Activated CD4-positive, alpha-beta T cell treated with anti-CD3 and anti-CD28 coated beads for 24 hours (primary cell): ENCODE measurements at places on chromosomes 7 and 10.

DNA sequence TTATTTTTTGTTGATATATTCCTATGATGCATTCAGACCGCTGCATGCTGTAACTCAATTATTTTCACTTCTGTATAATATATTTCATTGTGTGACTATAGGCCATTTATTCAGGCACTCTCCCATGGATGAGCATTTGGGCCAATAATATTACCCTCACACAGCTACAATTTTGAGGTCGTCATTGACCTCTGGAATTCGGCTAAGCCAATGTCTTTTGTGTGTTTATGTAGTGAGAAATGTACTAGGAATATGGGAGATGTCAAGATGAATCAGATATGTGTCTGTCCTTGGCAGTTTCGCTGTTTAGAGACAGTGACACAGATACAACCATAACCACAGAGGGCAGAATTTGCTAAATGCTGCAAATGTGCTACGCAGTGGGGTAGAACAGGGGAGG is 474.2 kb downstream of the ADRA2A start:
- no peak for DNase-seq

GRCh38 chr10:22333167-22333974 is 11.9 kb upstream of the SPAG6 start:
- DNase-seq, result no peak

DNA sequence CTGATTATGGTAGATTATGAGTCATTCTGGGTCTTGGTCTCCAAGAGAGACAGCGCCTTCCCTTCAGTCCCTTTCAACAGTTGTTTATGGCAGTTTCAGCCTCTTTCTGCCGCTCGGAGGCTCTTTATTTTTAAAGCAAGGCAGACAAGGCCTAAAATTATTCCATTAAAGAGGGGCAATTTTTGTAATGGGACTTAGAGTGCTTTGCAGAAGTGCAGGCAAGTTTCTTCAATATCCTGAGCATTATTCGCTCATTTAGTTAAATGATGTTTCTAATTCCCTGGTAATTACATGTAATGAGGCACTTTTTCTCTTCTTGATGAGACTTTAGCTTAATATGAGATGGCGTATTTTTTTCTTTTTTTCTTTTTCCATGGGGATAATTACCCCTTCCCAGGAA is 33.6 kb downstream of the BUB3 start:
- no peak for DNase-seq

DNA sequence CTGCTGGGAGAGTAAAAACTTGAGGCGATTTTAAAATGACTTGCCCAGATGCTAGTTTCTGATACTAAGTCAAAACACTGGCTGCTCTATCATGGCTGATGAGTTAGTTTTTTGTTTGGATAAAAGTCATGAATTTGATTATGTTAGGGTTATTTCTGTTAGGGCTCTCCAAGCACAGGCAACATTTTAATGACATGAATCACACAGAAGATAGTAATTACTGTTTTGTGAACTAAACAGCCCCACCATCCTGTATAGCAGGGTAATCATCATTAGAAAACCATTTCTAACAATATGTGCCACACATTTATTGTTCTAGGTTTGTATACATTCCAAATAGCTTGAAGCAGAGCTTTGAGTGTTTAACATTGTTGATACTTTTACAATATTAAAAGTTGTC is 750.3 kb downstream of the ANKRD7 start:
- DNase-seq, result no peak

DNA sequence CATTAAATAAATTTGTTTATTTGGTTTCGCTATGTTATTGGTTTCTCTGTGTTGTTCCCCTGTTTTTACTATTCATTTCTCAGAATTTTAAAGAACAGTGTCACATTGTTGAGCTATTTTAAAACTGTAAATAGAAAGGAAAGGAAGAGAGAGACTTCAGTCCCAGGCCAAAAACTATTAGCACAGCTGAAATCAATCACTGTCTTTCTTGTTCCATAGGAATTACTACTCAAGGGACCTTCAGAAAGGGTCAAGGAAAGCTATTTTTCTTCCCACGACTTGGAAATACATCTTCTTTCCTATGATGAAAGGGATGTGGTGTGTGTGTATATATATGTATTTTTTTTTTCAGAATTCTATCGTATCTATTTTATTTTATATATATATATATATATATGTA is 29.0 kb upstream of the GNAT3 start:
- no peak for DNase-seq

GRCh38 chr7:112132051-112132694 is 74.0 kb downstream of the DOCK4 start:
- no peak for DNase-seq

- DNase-seq, result no peak
Observed at GRCh38 chr10:91541481-91541880, 91.4 kb downstream of the PPP1R3C start.

DNA sequence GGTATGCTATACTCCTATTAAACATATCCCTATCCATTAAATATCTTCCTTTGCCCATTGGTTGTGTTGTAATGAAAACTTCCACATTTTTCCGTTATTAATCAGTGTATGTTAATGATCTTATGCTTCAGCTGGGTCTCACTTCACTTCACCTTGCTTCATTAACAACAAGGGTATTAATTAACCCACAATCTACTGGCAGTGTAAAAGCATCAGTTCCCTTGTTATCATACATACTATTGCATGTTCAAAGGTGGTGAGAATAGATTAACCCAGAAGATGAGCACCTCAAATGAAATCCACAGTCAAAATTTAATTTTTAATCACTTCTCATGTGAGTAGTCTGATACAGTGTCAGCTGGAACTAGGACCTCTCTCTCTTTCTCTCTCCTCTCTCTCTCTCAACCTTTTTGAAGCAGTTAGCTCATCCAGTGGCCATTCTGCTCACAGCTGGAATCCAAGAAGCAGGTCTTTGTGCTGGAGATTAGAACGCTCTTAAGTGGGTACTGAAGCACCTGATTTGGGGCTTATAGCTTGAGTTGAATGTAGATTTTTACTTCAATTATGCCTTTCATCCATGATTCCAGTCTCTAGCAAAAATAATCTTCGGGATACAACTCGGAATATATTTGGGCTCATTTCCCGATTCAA is 172.3 kb downstream of the RAPGEF5 start:
- DNase-seq, result no peak

DNA sequence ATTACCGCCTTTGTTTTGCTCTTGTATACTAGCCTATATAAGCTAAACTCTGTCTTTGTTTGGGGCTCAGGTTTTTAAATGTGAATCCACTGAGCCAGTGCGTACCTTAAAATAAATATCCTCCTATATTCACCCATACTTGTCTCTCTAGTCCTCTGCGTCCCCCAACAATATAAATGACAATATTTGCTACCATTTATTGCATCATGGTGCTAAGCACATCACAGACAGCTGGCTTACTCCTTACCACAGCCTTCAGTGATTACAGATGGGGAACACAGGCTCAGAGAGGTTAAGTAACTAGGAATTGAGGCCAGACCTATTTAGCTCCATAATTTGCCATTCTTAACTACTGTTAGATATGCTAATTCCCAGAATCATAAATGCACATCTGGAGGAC is 3.4 kb upstream of the ADCK2 start:
- no peak for DNase-seq

DNA sequence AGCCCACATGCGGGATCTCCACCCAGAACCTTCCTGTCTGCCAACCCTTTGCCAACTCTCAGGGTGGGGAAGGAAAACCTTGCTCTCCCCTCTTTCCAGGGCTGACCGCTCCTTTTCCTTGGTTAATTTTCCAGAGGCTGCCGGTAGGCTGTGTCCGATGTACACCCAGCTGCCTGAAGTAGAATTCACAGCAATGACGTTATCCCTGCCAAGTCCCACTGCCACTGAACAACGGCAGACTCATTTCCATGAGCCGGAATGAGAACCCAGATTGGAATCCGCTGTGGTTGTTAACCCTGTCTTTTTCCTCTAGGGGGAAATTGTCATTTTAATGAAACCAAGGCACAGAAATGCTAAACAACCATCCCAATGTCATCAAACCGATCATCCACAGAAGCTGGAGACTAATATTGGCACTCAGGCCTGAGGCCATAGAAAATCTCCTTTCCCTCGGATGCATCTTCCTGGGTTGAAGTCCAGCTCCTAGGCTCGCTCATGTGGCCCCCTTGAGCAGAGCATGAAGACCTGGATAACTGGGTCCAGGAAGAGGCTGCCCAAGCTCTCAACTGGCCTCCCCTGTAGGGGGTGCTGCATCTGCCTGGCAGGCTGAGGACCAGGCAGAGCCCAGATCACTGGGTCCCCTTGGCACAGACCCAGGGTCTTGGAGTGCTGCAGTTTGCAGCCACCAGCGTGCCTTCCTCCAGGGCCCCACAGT is 30.4 kb downstream of the KLRG2 start:
- DNase-seq, result no peak

GRCh38 chr7:79471699-79472098 is 18.2 kb upstream of the MAGI2 start:
- no peak for DNase-seq

GRCh38 chr7:135562720-135563119 is 5.0 kb downstream of the NUP205 start:
- DNase-seq, result no peak

DNA sequence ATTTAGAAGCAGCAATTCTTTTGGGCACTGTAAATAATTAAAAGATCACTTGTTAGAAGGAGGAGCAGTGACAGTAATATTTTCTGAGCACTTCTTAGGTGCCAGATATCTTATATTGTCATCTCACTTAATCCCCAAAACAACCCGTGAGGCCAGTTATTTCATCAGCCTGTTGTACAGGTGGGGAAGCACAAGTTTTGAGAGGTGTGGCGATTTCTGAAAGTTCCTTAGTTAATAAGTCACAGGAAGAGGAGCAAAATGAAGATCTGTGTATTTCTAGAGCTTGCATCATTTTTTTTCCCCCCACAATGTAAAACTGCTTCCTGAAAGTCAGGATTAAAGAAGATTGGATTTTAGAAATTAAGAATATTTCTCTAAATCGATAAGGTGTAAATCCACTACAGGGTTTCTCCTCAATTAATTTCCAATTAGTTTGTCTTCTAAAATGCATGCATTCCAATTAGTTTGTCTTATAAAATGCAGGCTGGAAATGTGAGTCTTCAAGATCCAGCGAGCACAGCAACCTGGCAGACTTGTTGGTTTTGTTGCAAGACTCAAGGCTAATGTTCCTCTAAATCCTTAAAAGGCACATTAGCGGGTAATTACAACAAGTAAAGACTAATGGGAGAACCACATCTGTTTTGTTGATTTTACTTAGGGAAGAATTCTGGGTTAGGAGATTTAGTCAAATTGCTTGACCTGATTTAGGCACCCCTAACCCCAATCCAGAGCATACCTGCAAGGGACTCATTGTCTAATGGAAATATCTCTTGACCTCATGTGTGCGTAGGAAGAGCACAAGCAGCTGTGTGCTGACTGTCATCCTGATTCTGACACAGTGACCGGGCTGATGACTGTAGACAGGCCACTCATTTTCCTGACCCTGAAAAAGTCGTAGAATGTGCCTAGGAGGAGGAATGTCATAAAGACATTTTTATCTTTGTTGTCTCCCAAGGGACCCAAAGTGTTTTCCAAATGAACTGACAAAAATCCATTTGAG is 272.0 kb downstream of the BAMBI start:
- DNase-seq, result no peak

DNA sequence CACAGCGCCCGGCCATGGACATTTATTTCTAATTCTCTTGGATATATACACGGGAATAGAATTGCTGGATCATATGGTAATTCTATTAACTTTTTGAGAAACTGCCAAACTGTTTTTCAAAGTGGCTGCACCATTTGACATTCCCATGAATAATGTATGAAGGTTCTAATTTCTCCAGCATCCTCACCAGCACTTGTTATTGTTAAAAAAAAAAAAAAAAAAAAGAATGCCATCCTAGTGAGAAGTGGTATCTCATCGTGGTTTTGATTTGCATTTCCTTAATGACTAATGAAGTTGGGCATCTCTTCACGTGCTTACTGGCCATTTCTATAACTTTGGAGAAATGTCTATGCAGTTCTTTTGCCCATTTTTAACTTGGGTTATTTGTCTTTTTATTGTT is 13.5 kb downstream of the CNNM2 start:
- no peak for DNase-seq

- no peak for DNase-seq
Observed at GRCh38 chr7:5711409-5711808, 70.1 kb downstream of the RNF216 start.

- DNase-seq, result no peak
Observed at GRCh38 chr10:12631216-12631615, 281.9 kb downstream of the CAMK1D start.

DNA sequence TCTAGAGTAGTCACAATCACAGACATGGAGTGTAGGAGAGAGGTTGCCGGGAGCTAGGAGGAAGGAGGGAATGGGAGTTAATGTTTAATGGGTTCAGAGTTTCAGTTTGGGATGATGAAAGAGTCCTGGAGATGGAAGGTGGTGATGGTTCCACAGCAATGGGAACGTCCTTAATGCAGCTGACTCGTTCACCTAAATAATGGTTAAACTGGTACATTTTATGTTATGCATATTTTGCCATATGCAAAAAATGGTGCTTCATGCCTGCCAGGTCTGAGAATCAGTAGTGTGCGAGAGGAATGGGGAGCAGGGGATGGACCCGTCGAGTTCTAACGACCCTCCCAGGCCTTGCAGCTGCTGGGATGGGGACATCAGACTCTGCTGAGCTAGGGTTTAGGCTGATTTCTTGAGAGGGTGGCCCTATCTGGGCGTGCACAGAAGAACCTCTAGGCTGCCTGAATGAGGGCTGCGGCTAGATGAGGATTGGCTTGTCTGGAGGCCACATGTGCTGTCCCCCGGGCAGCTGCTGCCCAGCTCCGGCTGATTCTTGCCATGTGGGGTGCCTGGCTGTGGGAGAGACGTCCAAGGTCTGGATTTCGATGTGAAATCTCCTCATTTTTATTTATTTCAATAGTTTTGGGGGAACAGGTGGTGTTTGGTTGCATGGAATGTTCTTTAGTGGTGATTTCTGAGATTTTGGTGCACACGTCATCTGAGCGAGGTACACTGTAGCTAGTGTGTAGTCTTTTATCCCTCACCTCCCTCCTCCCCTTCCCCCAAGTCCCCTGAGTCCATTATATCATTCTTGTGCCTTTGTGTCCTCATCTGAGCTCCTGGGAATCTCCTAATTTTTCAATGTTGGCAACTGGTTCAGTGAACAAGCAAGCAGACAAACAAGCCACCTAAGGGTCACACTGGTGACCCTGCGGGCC is 116.0 kb downstream of the GRK5 start:
- no peak for DNase-seq

DNA sequence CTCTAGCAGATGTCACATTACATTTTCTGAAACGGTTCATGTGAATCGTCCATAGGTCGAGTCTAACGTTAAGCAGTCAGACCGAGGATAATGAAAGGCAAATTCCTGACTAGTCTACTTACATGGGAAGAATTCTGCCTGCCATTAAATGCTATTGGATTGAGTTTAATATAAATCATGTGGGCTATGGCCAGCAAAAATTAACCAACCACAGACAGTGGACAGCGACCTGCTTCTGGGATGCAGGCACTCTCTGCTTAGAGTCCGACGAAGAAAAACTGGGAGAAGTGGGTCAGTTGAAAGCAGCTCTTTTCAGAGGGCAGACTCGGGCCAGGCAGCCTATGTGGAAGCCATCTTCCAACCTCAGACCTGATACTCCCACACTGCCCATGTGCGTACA is 16.6 kb downstream of the PIP4K2A start:
- DNase-seq, result no peak
